ENCODE measurements at places on chromosomes 13 and 19.

- H3K4me1 ChIP-seq: peaks cover 29% of the 10 kb centered on the region
- DNase-seq: peak; percentile 86
- peak within 1 kb of the TSS; percentile 72 for H3K4me3 ChIP-seq
- H3K27me3 ChIP-seq: peaks cover 21% of the 10 kb centered on the region
- no peaks in the 10 kb centered on the region for H3K36me3 ChIP-seq
Measured at GRCh38 chr13:50843257-50844083, at the start of gene DLEU7. Gene DLEU7 (minus strand): TSS chr13:50843692. CDS start chr13:50843646, 46 bp downstream.

- no peak overlapping the region for H3K27ac ChIP-seq
- H3K4me3 ChIP-seq: no peak overlapping the region
- no peaks in the 10 kb centered on the region for H3K4me1 ChIP-seq
- peak; percentile 11 for DNase-seq
- H3K36me3 ChIP-seq: no peaks in the 10 kb centered on the region
Measured at GRCh38 chr13:74206061-74206561, 71.9 kb upstream of the KLF12 start.

- H3K4me3 ChIP-seq: peak overlapping the region; percentile 38
- DNase-seq: peak; percentile 83
- H3K27ac ChIP-seq: peak overlapping the region; percentile 93
Measured at GRCh38 chr19:19160461-19161035, 9.5 kb downstream of the MEF2B start.

- no peaks in the 10 kb centered on the region for H3K36me3 ChIP-seq
- H3K27ac ChIP-seq: no peak overlapping the region
- peaks cover 18% of the 10 kb centered on the region for H3K4me1 ChIP-seq
- no peak overlapping the region for H3K4me3 ChIP-seq
- no peaks in the 10 kb centered on the region for H3K27me3 ChIP-seq
Measured at GRCh38 chr13:24203273-24203672, 42.8 kb downstream of the SPATA13 start.

GRCh38 chr13:75549262-75550158 is at the start of gene UCHL3:
Gene UCHL3 (plus strand): TSS chr13:75549791. CDS start chr13:75549821, 30 bp downstream.
- H3K27ac ChIP-seq: 0 out of 2 replicates have a peak within 1 kb of the TSS, but pooled peaks have one; percentile 62
- DNase-seq: peak; percentile 98
- H3K27me3 ChIP-seq: no peaks in the 10 kb centered on the region
- peaks cover 2% of the 10 kb centered on the region for H3K36me3 ChIP-seq

- no peak overlapping the region for H3K27ac ChIP-seq
- peaks cover 3% of the 10 kb centered on the region for H3K36me3 ChIP-seq
- H3K4me3 ChIP-seq: no peak overlapping the region
- H3K4me1 ChIP-seq: no peaks in the 10 kb centered on the region
Measured at GRCh38 chr19:48135411-48135810, 24.8 kb upstream of the PLA2G4C start.

DNA sequence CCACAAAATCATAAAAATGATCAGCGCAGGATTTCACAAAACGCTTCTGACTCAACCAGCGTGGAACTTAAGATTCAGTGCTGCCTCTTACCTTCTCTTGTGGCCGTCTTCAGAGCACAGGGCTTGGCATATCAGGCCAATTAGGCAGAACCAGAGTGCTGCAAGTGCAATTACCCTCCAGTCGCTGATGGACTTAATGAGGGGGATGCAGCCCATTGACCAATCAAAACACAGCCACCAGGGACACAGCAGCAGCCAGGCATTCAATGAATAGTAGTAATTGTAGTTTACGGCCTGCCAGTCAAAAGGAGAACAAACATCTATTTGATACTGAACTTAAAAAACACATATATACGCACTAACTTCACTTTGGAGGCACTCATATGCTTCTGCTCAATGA is 38.2 kb downstream of the TMTC4 start:
- H3K36me3 ChIP-seq: peaks cover 28% of the 10 kb centered on the region
- no peak overlapping the region for H3K4me3 ChIP-seq
- H3K27me3 ChIP-seq: no peaks in the 10 kb centered on the region
- H3K27ac ChIP-seq: no peak overlapping the region
- DNase-seq: no peak

- H3K27me3 ChIP-seq: no peaks in the 10 kb centered on the region
- no peak overlapping the region for H3K4me3 ChIP-seq
- no peak for DNase-seq
- H3K4me1 ChIP-seq: peaks cover 7% of the 10 kb centered on the region
- H3K27ac ChIP-seq: no peak overlapping the region
Measured at GRCh38 chr13:25887962-25888655, 163.7 kb downstream of the SHISA2 start.

DNA sequence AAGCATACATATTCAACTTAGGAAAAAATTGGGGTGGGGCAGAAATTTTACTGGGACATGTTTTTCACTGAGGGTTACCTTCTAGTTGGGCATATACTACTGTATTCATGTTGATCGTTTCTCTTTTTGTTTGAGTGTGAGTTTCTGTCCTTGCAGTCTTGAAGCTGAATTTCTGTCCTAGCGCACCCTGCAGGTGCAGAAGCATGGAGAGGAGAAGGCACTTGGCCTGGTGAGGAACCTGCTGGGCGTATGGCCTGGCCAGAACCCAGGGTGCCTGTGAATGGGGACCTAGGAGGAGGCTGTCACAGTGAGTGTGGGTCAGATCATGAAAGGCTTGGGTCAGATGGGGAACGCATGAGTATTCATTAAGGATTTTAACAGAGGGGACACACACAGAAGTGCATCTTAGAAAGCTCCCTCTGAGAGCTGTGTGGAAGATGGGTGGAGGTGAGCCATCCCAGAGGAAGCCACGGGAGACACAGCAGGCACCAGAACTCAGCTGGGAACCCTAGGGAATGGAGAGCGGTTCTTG is 36.8 kb downstream of the SERP2 start:
- H3K36me3 ChIP-seq: no peaks in the 10 kb centered on the region
- no peak overlapping the region for H3K27ac ChIP-seq
- no peaks in the 10 kb centered on the region for H3K27me3 ChIP-seq
- DNase-seq: no peak
- H3K4me1 ChIP-seq: peaks cover 32% of the 10 kb centered on the region

GRCh38 chr13:27389891-27390290 is 34.5 kb upstream of the GTF3A start:
- H3K27me3 ChIP-seq: no peaks in the 10 kb centered on the region
- no peak overlapping the region for H3K27ac ChIP-seq
- peaks cover 6% of the 10 kb centered on the region for H3K4me1 ChIP-seq
- DNase-seq: no peak
- no peaks in the 10 kb centered on the region for H3K36me3 ChIP-seq

GRCh38 chr19:34254698-34255432 is 511 bp downstream of the GARRE1 start:
- peak overlapping the region; percentile 79 for H3K4me3 ChIP-seq
- peak; percentile 72 for DNase-seq
- H3K4me1 ChIP-seq: no peaks in the 10 kb centered on the region
- no peaks in the 10 kb centered on the region for H3K27me3 ChIP-seq

GRCh38 chr19:461721-462551 is 1.1 kb upstream of the SHC2 start:
- DNase-seq: peak; percentile 77
- H3K27me3 ChIP-seq: peaks cover 33% of the 10 kb centered on the region
- no peaks in the 10 kb centered on the region for H3K4me1 ChIP-seq
- no peaks in the 10 kb centered on the region for H3K36me3 ChIP-seq
- peak overlapping the region; percentile 60 for H3K4me3 ChIP-seq
- no peak overlapping the region for H3K27ac ChIP-seq

GRCh38 chr19:49642492-49643035 is 555 bp downstream of the SCAF1 start:
- H3K4me3 ChIP-seq: peak overlapping the region; percentile 100
- DNase-seq: peak; percentile 54
- H3K27ac ChIP-seq: peak overlapping the region; percentile 96
- no peaks in the 10 kb centered on the region for H3K36me3 ChIP-seq
- peaks cover 39% of the 10 kb centered on the region for H3K4me1 ChIP-seq
- peaks cover 11% of the 10 kb centered on the region for H3K27me3 ChIP-seq

DNA sequence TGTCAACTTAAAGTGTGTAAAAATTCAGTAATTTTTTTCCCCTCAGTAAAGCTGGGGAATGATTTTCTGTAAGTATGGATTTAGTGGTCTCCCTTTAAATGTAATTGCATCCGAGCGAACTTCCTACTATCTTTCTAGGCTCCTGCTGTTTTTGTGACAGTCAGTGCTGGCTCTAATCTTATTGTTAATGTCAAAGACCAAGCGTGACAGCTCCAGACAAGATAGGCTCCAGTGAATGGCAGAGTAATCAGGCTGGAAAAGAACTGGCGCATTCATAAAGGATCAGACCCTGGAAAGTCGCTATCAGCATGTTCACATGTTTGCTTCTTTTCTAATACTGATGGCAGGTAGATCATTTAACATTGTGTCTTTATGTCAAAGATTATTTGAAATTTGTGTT is 908.0 kb upstream of the ATXN8OS start:
- DNase-seq: no peak
- no peak overlapping the region for H3K27ac ChIP-seq
- H3K36me3 ChIP-seq: no peaks in the 10 kb centered on the region
- H3K27me3 ChIP-seq: no peaks in the 10 kb centered on the region

DNA sequence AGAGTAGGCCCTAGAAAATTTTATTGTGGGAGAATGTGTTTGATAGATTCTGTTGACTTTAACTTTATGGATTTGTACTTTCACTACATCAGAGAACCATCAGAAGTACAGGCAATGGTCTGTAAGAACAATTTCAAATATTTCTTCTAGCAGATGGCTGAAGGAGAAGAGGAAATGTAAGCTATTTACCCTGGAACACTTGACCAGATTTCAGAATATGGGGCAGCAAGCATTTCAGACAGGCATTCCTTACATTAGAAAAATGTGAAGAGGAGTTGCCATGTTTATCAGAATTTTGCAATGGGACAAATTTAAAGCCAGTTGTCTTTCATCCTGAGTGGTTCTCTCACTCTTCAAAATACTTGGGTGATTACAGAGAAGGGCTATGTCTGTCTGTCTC is 7.5 kb downstream of the FRY start:
- DNase-seq: no peak
- no peak overlapping the region for H3K27ac ChIP-seq
- H3K36me3 ChIP-seq: no peaks in the 10 kb centered on the region
- no peaks in the 10 kb centered on the region for H3K27me3 ChIP-seq

- H3K27ac ChIP-seq: no peak overlapping the region
- H3K4me3 ChIP-seq: no peak overlapping the region
- no peak for DNase-seq
- H3K36me3 ChIP-seq: peaks cover 17% of the 10 kb centered on the region
- H3K27me3 ChIP-seq: no peaks in the 10 kb centered on the region
Measured at GRCh38 chr19:47370045-47370611, 21.0 kb downstream of the DHX34 start.

DNA sequence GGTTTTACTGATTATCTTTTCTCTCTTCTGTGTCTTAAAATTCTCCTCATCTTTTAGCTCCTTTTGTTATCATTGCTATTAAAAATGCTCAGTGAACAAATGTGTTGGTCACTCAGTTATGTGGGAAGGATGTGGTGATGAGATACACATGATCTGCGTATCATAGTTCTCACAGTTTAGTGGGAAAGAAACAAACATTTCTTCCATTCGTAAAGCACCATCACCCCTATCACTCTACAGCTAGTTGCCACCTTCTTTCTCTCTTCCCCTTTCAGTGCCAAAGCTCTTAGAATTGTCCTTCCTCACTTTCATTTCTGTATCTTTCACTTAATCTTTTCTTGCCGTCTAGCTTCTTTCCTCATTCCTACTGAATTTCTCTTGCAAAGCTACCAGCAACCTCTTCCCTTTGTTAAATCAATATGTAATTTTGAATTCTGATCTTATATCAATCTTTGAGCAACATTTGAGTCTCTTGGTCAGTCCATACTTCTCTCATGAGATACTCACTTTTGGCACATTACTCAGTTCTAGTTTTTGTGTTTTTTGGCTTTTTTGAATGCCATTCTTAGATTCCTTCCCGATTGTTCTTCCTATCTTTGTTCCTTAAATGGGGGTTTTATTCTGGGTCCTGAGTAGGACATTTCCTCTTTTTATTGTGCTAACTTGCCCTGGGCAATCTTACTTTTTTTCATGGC is 122.3 kb downstream of the PCCA start:
- peaks cover 8% of the 10 kb centered on the region for H3K36me3 ChIP-seq
- DNase-seq: no peak
- H3K27ac ChIP-seq: 0 out of 2 replicates have a peak overlapping the region, but pooled peaks have one; percentile 15
- H3K4me1 ChIP-seq: peaks cover 9% of the 10 kb centered on the region
- no peak overlapping the region for H3K4me3 ChIP-seq

DNA sequence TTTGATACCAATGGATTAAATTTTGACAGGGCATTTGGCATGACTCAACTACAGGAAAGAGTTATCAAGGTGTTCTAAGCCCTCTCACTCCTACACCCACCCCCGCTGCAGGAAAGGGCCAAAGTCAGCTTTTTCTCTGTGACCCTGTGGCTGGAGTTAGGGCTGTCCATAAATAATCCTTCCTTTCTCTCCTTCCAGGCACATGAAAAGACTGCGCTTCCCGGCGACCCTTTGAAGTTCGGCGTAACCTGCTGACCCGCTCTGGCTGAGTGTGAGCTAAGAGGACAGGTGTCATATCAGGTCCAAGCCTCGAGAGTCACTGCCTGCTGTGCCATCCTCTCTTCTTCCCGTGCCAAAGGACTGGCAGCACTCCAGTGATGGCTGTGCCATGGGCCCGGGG is 25.6 kb downstream of the ZNF114 start:
- peaks cover 13% of the 10 kb centered on the region for H3K4me1 ChIP-seq
- no peak overlapping the region for H3K27ac ChIP-seq
- H3K4me3 ChIP-seq: no peak overlapping the region
- no peaks in the 10 kb centered on the region for H3K27me3 ChIP-seq
- no peak for DNase-seq

DNA sequence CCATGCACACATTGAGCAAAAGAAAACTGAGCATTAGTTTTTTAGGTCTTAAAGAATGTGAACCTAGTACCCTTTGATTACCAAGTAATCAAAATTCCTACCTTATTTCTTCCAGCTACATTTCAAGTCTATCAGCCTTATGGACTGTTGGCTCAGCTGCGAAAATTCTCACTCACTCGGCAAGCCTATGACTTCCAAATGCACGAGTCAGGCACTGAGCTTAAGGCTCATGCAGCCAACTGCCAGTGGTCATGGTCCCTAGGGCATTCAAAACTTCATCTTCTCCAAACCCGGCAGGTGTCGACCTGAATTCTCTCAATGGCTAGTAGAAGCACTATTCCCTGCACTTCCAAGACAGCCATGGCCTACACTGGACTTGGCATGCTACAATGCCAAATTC is 41.2 kb downstream of the RUBCNL start:
- DNase-seq: no peak
- H3K36me3 ChIP-seq: no peaks in the 10 kb centered on the region
- H3K4me1 ChIP-seq: no peaks in the 10 kb centered on the region
- H3K27ac ChIP-seq: no peak overlapping the region
- H3K27me3 ChIP-seq: no peaks in the 10 kb centered on the region
- H3K4me3 ChIP-seq: no peak overlapping the region

DNA sequence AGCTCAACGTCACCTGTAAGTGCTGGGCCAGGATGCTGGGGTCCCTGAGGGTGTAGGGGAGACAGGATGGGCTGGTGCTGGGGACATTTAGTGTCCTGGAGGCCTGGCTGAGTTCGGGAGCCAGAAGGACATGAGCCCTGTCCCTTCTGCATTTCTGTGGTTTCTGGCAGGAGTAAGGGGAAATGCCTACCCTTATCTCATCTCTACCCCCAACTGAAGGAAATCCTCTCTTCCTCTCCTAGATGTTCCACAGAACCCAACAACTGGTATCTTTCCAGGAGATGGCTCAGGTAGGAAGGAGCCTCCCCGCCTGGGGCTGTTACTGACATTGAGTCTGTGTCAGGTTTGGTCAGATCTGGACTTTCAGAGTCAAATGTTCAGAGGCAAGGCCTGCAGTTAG is 1.2 kb downstream of the CD33 start:
- H3K4me3 ChIP-seq: no peak overlapping the region
- no peak overlapping the region for H3K27ac ChIP-seq
- H3K4me1 ChIP-seq: no peaks in the 10 kb centered on the region
- no peak for DNase-seq
- no peaks in the 10 kb centered on the region for H3K36me3 ChIP-seq
- no peaks in the 10 kb centered on the region for H3K27me3 ChIP-seq
